ENCODE measurements at places on chromosomes 2 and 18.

DNA sequence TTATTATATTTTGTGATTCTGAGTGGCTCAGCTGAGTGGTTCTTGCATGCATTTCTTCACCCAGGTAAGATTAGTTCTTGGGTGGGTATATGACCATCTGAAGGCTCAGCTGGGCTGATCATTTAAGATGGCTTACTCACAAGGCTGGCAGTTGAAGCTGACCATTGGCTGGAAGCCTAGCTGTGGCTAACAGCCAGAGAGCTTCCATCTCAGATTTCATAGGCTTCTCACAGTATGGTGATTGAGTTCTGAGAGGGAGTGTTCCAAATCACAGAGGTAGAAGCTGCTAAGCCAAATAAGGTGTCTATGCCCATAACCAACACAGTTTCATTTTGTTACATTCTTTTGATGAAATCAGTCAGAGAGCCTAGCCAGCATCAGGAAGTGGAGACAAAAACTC lies 117.4 kb upstream of the RPRM start:
- no peak for DNase-seq

- DNase-seq, result no peak
These were observed 25.5 kb downstream of the CENPO start for GRCh38 chr2:24818721-24819167.

DNA sequence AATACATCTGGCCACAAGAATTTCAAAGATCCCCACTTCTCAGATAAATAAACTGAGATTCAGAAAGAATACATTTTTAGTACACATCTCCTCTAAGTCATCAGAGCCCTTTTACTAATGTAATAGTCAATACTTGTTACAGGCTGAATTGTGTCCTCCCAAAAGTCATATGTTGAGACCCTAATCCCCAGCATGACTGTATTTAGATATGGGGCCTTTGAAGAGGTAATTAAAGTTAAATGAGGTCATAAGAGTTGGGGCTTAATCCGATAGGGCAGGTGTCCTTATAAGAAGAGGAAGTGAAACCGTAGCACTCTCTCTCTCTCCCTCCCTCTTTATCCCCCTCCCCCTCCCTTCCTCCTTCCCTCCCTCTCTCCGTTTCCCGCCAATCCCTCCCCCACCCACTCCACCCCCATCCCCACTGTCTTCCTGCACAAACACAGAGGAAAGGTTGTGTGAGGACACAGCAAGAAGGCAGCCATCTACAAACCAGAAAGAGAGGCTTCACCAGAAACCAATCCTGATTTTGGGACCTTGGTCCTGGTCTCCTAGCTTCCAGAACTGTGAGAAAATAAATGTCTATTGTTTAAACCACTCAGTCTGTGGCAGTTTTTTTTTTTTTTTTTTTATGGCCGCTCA lies 66.6 kb upstream of the ZNF397 start:
- DNase-seq, result no peak

- no peak for DNase-seq
These were observed 248.8 kb downstream of the ACKR3 start for GRCh38 chr2:236818281-236819045.

DNA sequence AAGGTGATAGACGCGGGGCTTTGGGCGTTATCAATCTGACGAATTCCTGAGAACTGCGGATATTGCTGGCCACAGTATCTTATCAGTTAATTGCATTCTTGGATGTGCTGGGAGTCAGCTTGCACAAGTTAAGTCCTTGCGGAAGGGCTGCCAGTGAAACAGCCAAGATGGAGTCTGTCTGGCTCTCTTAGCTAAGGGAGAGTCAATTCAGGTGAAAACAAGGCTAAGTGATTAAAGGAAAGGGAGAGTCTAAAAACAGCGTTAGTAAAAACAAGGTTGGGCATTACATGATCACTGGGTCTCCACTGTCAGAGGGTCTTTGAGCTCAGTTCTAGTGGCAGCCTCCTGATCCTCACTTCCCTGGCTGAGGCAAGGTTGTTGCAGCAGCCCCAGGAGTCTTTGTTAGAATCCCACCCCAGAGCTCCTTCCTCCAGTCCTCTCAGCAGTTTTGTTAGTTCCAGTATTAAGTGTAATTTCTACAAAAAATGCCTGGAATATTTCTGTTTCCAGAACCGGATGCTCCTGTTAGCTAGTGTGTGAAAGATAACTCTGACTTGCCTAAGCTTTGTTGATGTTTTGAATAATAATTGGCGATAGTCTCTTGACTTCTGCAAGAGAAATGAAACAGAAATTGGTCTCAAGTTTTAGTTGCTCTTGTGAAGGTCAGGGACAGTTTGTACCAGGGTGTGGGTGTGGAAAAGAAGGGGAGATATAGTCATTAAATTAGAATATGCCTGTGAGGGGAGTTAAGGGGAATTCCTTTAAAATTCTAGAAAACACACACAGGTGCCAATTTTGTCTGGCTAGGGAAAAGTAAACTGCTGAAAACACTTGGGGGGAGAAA lies 10.6 kb downstream of the CFLAR start:
- DNase-seq, result no peak

DNA sequence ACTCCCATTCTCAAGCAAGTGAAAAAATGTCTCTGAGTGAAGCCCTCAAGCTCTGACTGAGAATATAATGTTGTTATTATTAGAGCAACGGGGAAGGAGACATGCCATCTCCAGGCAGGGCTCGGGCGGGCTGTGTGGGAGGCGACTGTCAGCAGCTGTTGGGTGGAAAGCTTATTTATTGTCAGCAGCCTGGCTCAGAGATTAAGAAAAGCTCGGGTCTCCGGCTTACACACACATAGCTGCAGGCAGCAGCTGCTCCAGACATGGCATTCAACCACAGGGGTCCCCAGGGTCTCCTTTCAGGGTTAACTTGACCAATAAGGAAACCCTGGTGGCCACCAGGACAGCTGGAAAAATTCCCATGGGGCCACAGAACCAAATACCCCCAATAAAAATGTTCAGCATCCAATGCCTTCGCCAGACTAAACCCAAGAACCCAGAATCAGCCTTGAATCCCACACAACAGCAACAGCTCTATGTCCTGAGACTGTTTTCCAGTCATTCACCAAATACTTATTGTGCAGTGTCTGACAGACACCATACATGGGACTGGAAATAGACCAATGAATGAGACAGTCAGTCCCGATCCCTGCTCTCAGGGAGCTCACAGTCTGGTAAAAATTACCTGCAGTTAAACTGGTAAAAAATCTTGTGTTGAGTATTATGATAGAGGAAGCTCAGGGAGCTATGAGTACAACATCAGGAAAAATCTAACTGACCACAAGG lies 70.5 kb upstream of the RTN4 start:
- no peak for DNase-seq

DNA sequence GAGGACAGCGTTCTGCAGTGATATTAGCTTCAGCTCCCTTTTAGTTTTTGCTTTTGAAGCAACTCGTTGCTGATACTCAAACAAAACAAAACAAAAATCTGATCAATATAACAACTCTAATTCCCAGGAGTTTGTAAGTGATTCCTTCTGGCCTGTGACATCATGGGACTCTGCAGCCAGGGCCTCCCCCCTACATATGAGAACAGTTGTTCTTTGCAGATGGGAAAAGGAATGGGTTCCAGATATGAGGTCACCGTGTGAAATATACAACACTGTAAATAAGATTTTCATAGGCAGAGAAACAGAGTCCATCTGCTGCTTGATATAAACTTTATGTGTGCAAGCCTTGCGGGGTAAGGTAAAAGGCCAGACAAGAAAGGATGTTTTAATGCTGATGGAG lies 56.7 kb downstream of the DIS3L2 start:
- DNase-seq, result no peak

GRCh38 chr2:40458271-40458794 lies 6.4 kb upstream of the SLC8A1 start:
- no peak for DNase-seq

DNA sequence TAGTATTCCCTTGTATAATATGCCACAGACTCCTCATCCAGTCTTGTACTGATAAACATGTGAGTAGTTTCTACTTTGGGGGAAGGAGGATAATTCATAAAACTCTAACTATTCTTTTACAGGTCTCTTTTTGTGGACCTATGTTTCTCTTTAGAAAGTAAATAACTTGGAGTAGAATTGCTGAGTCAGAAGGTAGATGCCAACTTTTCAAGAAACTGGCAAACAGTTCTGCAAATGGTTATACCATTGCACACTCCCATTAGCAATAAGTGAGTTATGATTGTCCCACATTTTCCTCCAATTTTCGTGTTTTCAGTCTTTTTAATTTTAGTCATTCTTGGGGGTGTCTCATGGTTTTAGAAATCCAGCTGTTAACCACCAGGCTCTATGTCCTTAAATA lies 477.2 kb upstream of the LRRTM4 start:
- DNase-seq, result no peak

DNA sequence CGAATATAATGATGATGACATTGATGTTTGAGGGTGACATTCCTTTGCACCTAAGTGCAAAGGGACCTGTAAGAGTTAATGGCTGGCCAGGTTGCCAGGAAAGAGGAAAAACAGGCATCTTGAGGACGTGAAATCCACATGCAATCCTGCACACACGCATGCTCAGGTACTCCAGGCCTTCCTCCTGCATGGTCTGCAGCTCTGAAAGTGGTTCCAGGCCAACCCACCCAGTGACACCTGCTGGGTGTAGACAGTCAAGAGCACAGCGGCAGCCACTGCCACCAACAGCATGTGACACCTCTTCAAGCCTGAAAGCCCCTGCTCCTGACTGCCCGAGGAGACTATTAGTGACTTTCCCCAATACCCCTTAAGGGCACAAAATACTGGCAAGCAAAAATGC lies 101.6 kb downstream of the PIEZO2 start:
- no peak for DNase-seq

- no peak for DNase-seq
These were observed 106.7 kb downstream of the DTNB start for GRCh38 chr2:25566694-25567093.

DNA sequence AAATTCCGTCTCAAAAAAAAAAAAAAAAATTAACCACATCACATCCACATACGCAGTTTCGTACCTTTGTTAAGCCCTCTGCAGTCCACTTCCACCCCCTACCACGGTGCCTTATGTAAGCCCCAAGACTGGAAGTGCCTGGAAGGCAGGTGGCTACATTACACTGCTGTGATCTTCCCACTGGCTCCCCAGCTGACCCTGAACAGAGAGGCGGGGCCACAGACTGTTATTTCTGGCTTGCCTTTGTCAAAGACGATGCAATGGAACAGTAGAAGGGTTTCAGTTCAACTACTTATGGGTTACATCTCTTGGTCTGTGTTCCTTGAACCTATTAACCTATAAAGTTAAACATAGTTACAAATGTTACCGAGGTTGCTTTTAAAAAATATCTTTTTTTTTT lies 15.7 kb upstream of the COX7A2L start:
- DNase-seq, result no peak
